ENCODE measurements at places on chromosomes 11 and 22. TPM values are rescaled to one million over a fixed set of nuclear protein-coding genes. Genes with fewer than 3 reads are reported as not detected.
A peak's percentile ranks its signal among the peaks of the same experiment; 100 is the strongest.

DNA sequence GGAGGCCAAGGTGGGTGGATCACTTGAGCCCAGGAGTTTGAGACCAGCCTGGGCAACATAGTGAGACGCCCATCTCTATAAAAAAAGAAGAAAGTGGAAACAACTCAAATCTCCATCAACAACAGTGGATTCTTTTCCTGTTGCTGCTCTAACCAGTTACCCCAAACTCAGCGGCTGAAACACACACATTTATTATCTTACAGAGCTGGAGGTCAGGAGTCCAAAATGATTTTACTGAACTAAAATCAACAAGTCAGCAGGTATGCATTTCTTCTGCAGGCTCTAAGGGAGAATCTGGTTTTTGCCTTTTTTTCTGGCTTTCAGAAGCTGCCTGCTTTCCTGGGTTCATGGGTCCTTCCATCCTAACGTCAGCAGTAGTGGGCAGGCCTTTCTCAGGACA is 11.7 kb upstream of the GCAT start:
- DNase-seq = no peak

DNA sequence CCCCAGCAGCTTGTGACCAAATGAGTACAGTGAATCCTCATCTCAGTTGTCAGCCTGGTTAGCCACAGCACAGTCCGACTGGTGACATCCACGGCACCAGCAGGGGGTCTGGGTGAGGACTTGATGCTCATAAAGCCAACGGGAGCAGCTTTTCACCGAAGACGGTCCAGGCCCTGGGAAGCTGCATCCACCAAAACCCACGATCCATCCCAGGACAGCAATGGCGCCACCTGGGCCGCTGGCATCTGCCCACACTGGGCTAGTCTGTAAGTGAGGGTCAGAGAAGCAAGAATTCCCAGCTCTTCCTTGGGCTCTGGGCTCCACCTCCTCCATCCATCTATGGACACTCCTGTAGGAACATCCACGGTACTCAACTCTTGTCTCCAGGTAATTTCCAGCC is 25.1 kb upstream of the FXYD6 start:
- no peak for DNase-seq

- DNase-seq = no peak
These were observed 9.4 kb upstream of the FADD start for GRCh38 chr11:70193411-70194292.

Gene CRYBB3
- not detected for total RNA-seq

DNA sequence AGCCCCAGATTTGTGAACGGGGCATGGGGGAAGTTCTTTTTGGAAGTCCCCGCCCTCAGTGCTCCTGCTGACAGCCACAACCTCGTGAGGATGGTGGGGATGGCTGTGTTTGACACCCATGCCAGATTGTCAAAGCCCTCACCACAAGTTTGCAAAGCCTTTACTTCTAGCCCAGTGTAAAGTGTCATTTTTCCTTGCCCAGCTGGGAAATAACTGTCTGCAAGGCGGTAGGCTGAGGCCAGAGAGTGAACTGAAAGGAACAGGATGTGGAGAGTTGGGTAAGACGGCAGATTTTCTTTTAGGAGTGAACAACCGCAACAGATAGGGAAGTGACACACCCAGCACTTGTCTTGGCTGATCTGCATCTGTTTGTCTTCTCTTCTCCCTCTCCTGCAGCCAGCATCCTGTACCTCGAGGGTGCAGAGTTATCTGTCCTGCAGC is 13.6 kb downstream of the IL17RA start:
- DNase-seq = no peak

Gene ANKK1
- total RNA-seq = 0.24 TPM

Gene SLC25A22
- total RNA-seq = 12.7 TPM

DNA sequence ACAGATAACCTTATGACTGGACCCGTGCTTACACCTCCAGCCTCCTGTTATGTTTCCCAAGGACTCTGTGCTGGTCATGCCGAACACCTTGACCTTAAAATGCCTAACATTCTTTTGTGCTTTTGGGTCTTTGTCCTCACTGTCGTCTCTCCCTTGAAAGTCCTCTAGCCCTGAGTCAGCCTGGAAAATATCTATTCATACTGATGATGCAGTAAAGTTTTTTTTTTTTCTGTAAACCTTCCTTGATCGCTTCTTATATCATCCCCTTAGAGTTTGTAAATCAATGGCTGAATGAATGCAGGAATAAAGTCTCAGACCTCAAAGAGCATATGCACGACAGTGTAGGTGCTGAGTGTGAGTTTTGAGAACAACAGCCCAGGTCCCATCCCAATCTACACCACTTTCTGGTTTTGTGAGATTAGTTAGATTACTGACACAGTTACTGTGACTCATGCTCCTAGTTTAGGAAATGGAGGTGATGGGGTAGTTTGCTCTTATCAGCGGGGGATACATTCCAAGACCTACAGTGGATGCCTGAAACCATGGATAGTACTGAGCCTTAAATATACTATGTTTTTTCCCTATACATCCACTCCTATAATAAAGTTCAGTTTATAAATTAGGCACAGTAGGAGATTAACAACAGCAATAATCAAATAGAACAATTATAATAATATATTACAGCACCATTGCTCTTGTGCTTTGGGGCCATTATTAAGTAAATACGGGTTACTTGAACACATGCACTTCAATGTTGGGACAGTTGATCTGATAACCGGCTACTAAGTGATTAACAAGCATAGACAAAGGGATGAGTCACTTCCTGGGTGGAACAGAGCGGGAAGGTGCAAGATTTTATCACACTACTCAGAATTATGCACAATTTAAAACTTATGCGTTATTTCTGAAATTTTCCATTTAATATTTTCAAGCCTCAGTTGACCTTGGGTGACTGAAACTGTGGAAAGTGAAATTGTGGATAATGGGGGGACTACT is 8.6 kb downstream of the TCN1 start:
- peak; percentile 55 for DNase-seq

Gene RIBC2
- total RNA-seq = 5.5 TPM

- peak; percentile 21 for DNase-seq
These were observed 41.5 kb upstream of the MYEOV start for GRCh38 chr11:69252490-69252837.

DNA sequence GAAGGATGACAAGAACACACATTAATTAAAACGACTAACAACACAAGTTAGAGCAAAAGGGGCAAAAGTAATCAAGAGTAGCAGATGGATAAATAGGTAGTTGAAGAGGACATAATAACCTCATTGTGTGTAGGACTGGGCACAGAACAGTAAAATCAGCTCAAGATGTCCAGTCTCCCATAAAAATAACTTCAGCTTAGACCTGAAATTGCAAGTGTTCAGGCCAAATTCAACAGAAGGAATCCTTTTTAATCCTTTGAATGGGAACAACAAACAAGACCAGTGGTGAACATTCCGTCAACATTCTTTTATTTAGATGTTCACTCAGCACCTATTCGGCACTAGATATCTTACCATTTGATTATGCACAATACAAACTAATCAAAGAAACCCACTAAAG is 4.4 kb downstream of the MTMR2 start:
- no peak for DNase-seq

Gene MOB2
- 24.3 TPM for total RNA-seq

Gene F2
- not detected for total RNA-seq

DNA sequence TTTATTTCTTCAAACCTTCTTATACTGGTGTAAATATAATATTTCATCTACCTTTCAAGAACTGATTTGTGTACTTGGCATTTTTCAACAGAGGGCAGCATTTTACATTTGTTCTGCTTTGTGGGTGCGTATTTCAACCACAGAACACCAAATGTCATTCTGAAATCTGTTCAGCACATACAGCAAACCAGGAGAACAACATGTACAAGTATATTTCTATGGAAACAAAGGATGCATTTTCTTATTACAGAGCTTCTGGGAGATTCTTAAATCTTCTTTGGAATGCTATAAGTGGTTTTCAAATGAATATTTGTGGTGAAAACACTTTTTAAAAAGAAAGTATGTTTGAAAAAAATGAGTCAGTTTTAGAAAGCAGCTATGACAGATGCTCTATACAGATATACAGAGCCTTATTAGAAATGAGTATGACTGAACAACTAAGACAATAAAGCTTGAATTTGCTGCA is 946.0 kb downstream of the FAM181B start:
- peak; percentile 13 for DNase-seq

DNA sequence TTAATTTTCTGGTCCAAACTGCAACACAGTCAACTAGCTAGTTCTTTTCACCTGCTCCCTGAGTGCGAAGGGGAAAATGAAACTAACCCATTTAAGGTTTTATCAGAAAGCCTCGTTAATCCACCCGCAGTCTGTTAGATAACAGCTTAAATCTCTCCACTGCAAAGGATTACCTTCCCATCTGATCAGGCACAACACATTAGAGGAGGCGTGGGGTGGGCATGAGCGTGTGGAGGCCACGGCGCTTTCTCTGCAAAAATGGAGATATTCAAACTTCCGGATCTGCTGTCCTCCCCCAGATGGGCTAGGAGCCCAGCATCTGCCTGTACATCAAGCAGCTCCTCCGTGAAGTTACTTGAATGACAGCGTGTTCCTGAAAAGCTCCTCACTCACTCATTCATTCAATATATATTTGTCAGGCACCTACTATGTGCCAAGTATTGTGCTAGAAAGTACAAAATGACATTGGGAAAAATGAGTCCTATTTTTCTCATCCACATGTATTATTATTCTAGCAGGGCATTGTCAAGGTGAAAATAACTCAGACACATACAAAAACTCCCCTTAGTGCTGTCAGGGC is 13.5 kb upstream of the ANKK1 start:
- DNase-seq = no peak

DNA sequence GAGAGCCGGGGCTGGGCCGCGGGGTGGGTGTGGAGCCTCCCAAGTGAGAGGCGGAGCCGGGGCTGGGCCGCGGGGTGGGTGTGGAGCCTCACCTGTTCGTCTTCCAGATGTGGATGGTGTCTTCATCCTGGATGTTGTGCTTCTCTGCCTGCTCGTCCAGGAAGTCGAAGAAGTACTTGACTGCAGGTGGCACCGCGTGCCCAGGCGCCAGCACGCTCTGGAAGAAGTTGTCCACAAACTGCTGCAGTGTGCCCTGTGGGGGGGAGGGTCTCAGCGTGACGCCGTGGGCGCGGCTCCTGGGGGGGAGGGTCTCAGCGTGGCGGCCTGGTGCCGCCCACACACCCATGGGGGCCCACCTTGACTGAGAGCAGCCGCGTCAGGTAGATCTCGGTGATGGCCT is 7.6 kb upstream of the MAPK11 start:
- DNase-seq = no peak

Gene ZNF280B
- 0.96 TPM for total RNA-seq

DNA sequence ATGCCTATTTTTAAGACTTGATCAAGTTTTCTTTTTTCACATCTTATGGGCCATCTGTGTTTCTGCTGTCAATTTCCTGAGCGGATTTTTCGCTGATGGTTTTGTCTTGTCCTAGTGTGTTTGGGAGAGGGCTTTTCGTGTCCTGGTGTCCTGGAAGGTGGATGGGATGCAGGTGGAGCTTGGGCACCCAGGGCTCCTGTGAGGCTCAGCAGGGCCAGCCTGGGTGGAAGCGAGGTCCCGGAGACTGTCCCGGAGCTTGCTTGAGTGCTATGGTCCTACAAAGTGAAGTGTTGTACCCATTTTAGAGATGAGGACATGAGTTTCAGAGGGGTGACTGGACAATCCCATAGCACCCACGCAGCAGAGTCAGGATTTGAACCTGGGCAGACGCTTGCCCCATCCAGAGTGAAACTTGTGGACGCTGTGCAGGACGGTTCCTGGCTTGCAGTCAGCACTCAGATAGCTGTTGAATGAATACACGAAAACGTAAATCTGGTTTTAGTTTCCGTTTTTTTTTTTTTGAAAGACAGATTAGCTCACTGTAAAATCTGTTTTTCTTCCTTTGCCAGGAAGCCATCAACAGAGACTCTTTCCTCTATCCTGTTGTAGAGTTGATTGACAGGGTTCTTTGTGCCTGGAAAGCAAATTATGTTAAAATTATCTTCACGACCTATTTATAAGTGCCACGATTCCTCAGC is 64.1 kb downstream of the TBC1D22A start:
- DNase-seq = no peak

DNA sequence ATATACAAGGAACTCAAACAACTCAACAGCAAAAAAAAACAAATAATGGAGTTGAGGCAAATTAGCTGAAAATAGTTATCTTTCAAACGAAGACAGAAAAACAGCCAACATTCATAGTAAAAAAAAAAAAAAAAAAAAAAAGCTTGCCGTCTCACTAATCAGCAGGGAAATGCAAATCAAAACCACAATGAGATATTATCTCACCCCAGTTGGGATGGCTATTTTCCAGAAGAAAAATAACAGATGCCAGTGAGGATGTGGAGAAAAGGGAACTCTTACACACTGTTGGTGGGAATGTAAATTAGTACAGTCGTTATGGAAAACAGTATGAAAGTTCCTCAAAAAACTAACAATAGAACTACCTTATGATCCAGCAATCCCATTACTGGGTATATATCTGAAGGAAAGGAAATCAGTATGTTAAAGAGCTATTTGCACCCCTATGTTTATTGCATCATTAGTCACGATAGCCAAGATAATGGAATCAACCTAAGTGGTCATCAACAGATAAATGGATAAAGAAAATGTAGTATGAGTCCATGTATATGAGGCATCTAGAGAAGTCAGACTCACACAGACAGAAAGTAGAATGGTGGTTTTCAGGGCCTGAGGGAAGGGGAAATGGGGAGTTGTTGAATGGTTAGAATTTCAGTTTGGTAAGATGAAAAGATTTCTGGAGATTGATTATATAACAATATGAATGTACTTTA is 56.0 kb downstream of the USP35 start:
- DNase-seq = peak; percentile 86

- peak; percentile 14 for DNase-seq
These were observed 120.9 kb downstream of the SWAP70 start for GRCh38 chr11:9784602-9785315.

Gene OR51B5
- total RNA-seq = 1.8 TPM

- DNase-seq = peak; percentile 81
These were observed 76.4 kb downstream of the YAP1 start for GRCh38 chr11:102186551-102187191.

Gene ABTB2
- total RNA-seq = 3.2 TPM

All from RPMI7951 (cell line).